ENCODE measurements at places on chromosomes 12 and 14.

DNA sequence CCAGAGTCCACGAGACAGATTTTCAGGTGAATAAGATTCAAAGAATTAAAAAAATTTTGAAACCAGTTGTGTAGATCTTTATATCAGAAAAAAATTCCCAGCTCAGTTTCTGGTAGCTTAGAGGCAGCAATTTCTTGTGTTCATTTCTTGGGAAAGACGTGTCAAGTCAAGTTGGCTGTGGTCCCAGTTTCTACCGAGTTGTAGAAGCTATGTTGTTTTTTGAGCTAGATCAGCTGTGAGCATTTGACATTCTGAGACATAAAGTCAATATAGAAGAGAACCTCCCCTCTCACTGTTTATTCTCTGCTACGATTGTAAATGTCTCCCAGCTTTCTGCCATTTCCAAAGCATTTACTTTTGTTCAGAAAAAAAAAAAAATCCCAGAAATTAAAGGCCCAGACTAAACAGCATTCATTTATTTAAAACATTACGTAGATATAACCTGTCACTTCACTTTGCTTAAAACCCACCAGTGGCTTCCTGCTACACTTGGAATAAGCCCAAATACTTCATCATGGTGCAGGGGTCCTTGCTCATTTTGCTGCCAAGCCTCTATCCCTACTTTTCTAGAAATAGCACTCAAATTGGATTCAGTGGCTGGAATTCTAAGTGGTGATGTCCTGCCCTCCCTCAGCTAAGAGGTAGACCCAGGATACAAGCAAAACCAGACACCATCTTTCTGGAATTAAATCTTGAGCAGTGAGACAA, 20.6 kb upstream of the PYGL start:
- DNase-seq, result no peak

DNA sequence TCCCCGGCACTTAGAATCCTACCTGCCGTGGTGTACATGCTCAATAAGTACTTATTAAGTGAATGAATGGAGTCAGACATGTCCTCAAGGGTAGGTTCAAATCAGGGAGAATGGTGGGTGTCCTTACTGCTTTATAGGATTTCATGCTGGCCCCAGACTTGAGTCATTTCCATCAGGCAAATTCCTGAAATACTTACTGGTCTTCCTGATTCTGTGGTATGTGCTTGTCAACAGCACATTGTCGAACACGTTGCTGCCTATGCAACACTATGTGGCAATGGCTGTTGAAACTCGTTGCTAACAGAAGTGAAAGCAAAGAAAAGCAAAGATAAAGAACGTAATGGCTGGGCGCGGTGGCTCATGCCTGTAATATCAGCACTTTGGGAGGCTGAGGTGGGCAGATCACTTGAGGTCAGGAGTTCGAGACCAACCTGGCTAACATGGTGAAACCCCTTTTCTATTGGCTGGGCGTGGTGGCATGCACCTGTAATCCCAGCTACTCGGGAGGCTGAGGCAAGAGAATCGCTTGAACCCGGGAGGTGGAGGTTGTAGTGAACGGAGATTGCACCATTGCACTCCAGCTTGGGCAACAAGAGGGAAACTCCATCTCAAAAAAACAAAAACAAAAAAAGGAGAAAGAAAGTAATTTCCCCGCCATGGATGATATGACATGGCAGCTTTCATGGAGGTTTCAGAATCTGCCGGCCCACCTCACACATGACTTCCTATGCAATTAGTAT, 214.9 kb downstream of the ZFP36L1 start:
- DNase-seq, result peak; percentile 97

- DNase-seq, result no peak
These were observed 89.9 kb downstream of the ADAMTS20 start for GRCh38 chr12:43462080-43462479.

GRCh38 chr12:54390176-54390667, 5.7 kb upstream of the ZNF385A start:
- DNase-seq, result peak; percentile 45

GRCh38 chr14:77843195-77843594, 43.3 kb downstream of the ADCK1 start:
- no peak for DNase-seq

DNA sequence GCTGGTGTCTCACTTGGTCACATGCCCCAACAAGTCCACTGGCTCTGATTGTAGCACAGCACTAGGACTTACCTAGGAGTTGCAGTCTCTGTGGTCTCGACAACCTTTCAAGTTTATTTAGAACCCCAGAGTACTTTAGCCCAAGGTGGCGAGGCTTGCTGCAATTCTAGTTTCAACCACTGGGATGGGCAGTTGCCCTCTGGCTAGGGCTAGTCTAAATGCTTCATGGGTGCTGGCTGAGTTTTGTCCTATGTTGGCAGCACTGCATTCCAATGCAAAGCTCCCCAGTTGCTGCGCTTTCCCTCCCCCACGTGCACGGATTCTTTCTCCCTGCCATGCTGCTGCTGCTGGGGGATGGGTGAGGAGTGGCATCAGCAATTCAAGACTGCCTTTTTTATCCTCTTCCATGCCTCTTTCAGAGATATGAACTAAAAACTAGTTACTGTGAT, 207.9 kb downstream of the SYNE2 start:
- DNase-seq, result peak; percentile 5

DNA sequence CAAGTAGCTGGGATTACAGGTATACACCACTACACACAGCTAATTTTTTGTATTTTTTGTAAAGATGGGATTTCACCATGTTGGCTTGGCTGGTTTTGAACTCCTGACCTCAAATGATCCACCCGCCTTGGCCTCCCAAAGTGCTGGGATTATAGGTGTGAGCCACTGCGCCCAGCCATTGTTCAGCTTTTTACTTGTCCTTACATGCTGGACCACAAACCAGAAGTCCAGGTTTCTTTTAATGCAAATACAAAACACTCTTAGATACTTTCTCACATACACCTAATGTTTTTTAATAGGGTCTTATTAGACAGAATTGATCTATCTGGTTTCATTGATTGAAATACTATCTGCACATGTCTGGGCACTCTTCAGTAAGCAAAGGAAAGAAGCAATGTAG, 40.5 kb downstream of the BTG1 start:
- no peak for DNase-seq

- no peak for DNase-seq
These were observed 102.6 kb upstream of the ESRRB start for GRCh38 chr14:76273346-76273745.

DNA sequence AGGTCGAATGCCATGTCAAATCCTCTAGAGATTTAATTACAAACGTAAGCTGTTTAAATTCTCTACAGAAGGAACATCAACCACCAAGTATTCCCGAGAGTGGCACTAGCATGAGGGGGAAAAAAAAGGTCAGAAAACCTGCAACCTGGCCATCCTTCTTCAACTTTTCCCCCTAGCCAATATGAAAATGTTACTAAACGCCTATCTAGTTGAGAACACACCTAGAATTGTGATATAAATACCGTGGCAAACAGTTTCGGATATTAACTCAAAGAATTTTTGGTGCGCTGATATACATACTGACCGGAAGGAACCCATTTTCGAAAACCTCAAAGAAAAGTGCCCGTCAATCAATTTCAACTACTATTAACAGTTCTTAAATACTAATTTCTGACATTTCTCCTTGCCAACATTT, 1.8 kb downstream of the HNRNPC start:
- no peak for DNase-seq

DNA sequence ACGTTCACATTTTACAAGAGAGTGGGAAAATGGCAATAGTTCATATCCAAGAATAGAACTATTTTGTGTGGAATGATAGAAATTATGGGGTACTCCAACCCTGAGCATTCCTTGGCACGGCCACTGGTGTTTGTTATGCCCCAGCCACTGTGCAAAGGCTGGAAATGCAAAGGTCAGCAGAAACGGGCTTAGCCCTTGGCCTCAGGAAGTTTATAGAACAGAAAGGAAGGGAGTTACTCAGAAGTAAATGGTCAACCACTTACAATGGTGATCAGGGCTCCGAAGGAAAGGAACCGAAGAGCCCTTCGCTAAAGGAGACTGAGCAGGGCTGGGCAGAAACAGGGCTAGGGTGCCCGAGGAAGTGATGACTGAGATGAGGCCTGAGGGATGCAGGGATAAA, 45.1 kb downstream of the KICS2 start:
- no peak for DNase-seq

DNA sequence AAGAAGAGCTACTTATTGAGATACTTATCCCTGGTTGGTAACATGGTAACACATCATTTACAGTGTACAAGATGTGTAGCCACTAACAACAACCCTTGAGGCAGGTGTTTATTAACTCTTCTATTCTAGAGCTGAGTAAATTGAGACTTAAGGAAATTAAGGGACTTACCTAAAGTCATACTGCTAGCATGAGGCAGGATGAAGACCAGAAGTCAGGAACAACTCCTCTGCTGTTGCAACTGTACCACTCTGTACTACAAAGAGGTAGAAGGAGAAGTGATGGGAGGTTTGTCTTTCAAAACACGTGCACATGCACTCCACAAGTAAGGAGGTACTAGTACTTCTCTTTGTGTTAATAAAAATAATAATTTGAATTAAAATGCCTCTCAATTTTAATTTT, 79.9 kb downstream of the LLPH start:
- no peak for DNase-seq

GRCh38 chr12:22268406-22268805, 66.1 kb downstream of the ST8SIA1 start:
- peak; percentile 22 for DNase-seq

- peak; percentile 88 for DNase-seq
These were observed 11.5 kb downstream of the RITA1 start for GRCh38 chr12:113196990-113197389.

- DNase-seq, result no peak
These were observed 36.1 kb upstream of the NUAK1 start for GRCh38 chr12:106174876-106175275.

DNA sequence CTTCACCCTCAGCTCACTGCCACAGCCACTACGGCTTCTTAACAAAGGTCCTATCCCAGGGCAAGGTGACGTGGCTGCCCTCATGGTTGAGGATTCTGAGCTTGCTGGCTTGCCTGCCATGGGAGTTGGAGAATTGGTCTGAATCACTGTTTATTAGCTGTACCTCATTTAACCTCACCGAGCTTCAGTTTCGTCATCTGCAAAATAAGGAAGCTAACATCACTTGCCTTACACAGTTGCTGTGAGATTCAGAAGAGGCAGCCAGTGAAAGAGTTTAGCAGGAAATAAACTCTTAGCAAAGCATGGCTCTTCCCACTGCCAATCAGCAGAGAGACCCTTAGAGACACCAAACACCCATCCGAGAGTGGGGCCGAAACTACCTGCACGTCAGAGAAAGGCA, 90.1 kb upstream of the KCNA1 start:
- peak; percentile 87 for DNase-seq

- DNase-seq, result peak; percentile 74
These were observed 54.3 kb downstream of the CLMN start for GRCh38 chr14:95265106-95266094.

DNA sequence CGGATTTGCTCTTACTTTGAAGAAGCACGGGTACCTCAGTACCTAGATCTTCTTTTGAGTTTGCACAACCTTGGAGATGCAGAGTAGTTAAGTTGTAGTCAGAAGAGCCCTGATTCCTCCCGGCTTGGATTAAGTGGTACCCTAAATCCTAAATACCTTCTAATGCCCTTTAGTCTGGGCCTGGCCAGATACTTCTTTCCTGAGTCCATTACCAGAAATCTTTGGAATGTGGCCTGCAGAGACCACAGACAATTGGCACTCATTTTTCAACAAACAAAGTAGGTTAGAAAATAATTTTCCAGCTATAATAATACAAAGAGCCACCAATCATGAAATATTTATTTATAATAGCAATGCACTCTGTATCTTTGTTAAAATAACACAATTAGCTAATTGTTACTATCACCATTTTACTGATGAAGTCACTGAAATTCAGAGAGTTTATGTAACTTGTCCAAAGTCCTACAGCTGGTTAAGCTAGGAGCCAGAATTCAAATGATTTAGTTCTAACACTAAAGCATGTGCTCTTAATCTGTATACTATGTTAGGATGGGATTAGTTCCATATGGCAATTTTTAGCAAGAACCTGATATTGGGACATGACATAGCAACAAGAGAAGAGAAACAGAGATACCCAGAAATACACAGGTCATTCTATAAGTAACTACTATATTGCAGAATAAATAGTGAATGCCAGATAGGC, 132.1 kb upstream of the PDZRN4 start:
- DNase-seq, result no peak

DNA sequence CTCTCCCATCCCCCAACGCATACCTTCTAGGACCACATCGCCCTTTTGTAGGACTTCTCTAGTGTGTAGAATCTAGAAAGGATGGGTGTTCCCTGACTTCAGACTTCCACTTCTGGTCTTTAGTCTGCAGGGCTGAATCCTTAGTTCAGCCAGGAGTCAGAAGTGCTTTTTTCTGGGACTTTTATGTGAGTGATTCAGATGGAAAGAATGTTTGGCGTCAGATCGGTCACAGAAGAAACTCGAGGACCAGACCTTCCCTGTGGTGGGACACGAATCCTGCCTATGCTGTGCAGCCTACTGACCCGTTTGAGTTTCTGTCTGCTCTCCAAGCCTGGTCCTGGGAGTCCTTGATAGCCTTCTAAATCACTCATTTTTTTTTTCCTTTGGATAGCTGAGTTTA, 165.4 kb upstream of the SSTR1 start:
- no peak for DNase-seq

DNA sequence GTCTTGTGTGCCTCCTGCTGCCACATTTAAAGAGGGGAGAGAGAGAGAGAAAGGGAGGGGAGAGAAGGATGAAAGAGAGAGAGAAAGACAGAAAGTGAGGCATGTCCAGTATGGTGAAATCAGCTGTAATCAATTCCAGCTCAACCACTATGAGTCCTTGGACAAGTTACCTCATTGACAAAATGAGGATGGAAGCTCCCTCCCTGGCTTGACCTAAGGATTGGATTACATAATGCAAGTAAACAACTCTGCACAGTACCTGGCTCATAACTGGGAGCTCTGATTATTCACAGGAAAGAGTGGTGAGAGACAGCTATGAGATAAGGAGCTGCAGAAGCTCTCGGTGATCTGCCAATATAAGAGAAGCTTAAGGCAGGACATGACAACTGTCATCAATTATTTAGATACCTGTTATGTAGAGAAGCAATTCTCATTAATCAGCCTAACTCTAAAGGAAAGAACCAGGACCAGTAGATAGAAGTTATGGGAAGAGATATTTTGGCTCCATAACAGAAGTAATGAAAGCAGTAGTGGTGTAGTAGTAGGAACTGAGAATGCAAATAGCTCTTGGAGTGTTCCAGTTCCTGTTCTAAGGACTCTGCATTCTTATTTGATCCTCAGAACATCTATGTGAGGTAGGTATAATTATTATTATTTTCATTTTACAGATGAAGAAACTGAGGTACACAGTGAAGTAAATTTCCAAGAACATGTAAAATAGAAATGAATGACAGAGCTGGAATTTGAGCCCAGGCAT, 791.6 kb downstream of the DIO2 start:
- no peak for DNase-seq

GRCh38 chr14:97517566-97518234, 720.5 kb downstream of the VRK1 start:
- DNase-seq, result peak; percentile 4

DNA sequence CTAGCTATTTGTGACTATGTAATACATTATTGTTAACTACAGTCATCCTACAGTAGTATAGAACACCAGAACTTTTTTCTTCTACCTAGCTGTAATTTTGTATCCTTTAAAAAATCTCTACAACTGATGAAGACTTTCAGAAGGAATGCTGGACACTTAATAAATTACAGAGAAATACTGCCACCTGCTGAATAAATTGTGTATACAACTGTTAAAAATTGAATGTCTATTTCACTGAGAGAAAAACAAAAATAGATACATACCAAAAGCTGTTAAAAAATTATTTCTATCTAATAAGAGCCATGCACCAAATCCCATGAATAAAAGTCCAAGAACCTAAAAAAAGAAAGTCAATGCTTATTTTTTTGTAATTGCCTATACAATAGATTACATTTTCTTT, 6.6 kb downstream of the TSPAN19 start:
- DNase-seq, result peak; percentile 62

- DNase-seq, result peak; percentile 82
These were observed 31.1 kb downstream of the SSH1 start for GRCh38 chr12:108826101-108826806.

All from suppressor macrophage (primary cell).